ENCODE measurements at places on chromosomes 3 and 15. TPM values are rescaled to one million over a fixed set of nuclear protein-coding genes. Genes with fewer than 3 reads are reported as not detected.

ZNF662 gene
- total RNA-seq: not detected

ARL8B gene
- 34.5 TPM for total RNA-seq

GRCh38 chr3:189457631-189458412, 173.4 kb upstream of the TP63 start:
- DNase-seq: no peak
- peaks cover 5% of the 10 kb centered on the region for H3K4me1 ChIP-seq
- H3K4me3 ChIP-seq: no peak overlapping the region
- no peaks in the 10 kb centered on the region for H3K36me3 ChIP-seq

- no peak for DNase-seq
- no peaks in the 10 kb centered on the region for H3K27me3 ChIP-seq
- no peak overlapping the region for H3K4me3 ChIP-seq
- H3K4me1 ChIP-seq: no peaks in the 10 kb centered on the region
Measured at GRCh38 chr3:161316006-161316689, 55.2 kb downstream of the SPTSSB start.

- peaks cover 3% of the 10 kb centered on the region for H3K36me3 ChIP-seq
- no peak for DNase-seq
- H3K4me3 ChIP-seq: no peak overlapping the region
- no peaks in the 10 kb centered on the region for H3K27me3 ChIP-seq
- no peak overlapping the region for H3K27ac ChIP-seq
Measured at GRCh38 chr15:28986726-28987125, 101.0 kb downstream of the APBA2 start.

GRCh38 chr3:136954980-136955780, 2.6 kb upstream of the IL20RB start:
- peaks cover 15% of the 10 kb centered on the region for H3K4me1 ChIP-seq
- no peak overlapping the region for H3K27ac ChIP-seq
- H3K4me3 ChIP-seq: no peak overlapping the region
- no peak for DNase-seq

GRCh38 chr15:62104401-62104800, 37.6 kb downstream of the C2CD4A start:
- no peak overlapping the region for H3K27ac ChIP-seq
- no peaks in the 10 kb centered on the region for H3K27me3 ChIP-seq
- no peak overlapping the region for H3K4me3 ChIP-seq
- no peaks in the 10 kb centered on the region for H3K36me3 ChIP-seq
- no peaks in the 10 kb centered on the region for H3K4me1 ChIP-seq

- H3K4me3 ChIP-seq: no peak overlapping the region
- no peaks in the 10 kb centered on the region for H3K36me3 ChIP-seq
- H3K27ac ChIP-seq: no peak overlapping the region
- DNase-seq: no peak
- no peaks in the 10 kb centered on the region for H3K4me1 ChIP-seq
Measured at GRCh38 chr15:97502038-97502437, 458.5 kb upstream of the ARRDC4 start.

GRCh38 chr3:168575750-168576149, 480.0 kb upstream of the GOLIM4 start:
- H3K27me3 ChIP-seq: no peaks in the 10 kb centered on the region
- no peak overlapping the region for H3K4me3 ChIP-seq
